ENCODE measurements at places on chromosomes 3 and 15.

GRCh38 chr15:39180483-39180933 lies 400.4 kb upstream of the THBS1 start:
- DNase-seq = no peak

DNA sequence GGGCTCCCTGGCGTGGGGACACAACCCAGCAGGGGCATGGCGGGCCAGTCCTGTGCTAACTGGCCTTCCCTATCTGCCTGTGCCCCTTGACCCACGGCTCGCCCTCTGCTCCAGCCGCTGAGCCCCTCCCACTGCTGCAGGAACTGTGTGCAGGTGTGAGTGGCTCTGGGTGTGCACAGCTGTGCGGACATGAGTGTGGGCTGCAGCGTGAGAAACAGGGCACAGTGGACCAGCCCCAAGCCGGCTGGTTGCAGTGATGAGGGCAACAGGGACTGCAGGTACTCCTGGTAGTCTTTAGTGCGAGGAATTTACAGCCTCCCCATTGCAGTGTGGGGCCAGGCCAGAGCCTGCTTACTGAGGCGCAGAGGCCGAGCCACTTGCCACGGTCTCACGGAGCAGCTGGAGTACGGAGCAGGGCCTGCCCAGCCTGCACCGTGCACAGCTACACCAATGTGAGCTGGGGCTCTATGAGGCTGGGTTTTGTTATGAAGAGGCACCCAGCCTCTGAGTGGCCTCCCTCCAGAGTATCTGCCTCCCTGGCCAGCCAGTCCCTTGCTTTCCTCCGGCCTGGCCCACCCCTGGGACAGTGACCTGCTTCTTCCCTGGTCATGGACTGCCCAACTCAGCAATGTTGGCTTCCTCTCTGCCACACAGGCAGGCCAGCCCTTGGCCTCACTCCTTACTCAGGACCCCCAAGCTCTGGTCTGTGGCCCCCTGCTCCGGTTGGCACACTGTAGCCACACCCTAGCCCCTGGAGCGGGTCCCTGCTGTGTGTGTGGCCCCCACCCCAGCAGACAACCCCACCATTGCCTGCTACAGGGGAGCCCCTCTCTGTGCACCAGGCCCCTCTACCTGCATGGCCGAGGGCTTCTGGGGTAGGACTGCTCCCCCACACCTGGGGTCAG lies 47.8 kb downstream of the PLXNA1 start:
- no peak for DNase-seq

DNA sequence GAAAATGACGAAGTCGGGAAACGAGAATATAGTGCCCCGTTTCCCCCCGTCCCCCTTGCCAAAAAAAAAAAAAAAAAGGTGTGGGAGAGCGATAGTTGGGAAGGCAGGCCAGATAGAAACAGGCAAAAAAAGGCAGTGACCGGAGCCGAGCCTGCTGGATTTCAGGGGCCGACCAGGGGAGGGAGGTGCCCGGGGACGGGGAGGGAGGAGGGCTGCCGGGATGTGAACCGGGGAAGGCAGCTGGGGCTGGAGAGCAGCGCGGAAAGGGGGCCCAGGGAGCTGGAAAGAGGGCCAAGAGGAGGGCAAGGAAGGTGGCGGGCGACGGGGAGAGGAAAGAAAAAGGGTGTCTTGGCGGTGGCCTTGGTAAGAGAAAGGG lies 837 bp downstream of the LRRN1 start:
- no peak for DNase-seq

DNA sequence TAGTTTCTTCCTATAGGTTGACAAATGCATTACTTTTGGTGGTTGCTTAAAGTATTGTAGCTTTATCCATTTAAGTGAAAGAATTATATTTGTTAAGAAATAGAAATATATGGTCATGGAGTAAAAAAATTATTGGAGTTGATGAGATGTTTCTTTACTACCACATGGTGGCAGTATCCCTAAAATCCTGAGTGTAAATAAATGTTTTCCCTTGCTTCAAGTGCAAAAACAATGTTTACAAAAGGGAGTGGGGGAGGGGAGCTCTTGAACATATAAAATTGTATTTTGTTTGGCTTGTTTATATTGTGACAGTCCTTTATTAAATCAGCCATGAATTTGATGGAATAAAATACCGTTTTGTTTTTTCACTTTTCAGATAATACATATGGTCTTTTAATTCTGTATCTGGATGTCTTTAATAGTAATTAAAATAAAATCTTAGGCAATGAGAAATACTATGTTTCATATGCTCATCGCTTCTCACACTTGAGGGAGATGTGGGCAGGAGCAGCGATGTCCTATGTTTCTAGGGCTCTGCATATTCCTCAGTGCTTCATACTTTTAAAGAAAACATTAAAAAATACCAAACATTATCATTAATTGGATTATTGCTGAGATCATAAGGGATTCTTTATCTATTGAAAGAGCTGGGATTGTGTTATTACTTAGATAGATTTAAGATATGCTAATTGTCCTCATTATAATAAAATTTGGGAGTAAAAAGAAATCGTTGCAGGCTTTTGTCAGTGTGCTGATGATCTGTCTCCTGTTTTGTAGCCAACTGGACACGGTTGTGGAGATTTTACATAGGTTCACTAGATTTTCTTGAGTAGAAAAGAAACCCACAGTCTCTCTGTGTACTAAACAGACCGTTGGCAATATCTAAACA lies 349.7 kb downstream of the TUSC7 start:
- no peak for DNase-seq

- DNase-seq = no peak
These were observed 23.2 kb downstream of the ILDR1 start for GRCh38 chr3:121998611-121999473.

GRCh38 chr15:50425219-50425618 lies 1.0 kb downstream of the USP8 start:
- DNase-seq = no peak
